IMR-90 (cell line): ENCODE measurements at places on chromosomes 4 and X.

- H3K4me1 ChIP-seq, result no peaks in the 10 kb centered on the region
- peak; percentile 1 for DNase-seq
- H3K4me3 ChIP-seq, result no peak overlapping the region
- H3K27ac ChIP-seq, result no peak overlapping the region
- peaks cover 12% of the 10 kb centered on the region for H3K27me3 ChIP-seq
- no peaks in the 10 kb centered on the region for H3K36me3 ChIP-seq
Observed at GRCh38 chrX:110803506-110803905, 7.9 kb upstream of the CHRDL1 start.

GRCh38 chr4:5719350-5720055, 8.5 kb downstream of the EVC start:
- peaks cover 23% of the 10 kb centered on the region for H3K36me3 ChIP-seq
- H3K27me3 ChIP-seq, result no peaks in the 10 kb centered on the region
- peaks cover 22% of the 10 kb centered on the region for H3K4me1 ChIP-seq
- H3K4me3 ChIP-seq, result no peak overlapping the region

DNA sequence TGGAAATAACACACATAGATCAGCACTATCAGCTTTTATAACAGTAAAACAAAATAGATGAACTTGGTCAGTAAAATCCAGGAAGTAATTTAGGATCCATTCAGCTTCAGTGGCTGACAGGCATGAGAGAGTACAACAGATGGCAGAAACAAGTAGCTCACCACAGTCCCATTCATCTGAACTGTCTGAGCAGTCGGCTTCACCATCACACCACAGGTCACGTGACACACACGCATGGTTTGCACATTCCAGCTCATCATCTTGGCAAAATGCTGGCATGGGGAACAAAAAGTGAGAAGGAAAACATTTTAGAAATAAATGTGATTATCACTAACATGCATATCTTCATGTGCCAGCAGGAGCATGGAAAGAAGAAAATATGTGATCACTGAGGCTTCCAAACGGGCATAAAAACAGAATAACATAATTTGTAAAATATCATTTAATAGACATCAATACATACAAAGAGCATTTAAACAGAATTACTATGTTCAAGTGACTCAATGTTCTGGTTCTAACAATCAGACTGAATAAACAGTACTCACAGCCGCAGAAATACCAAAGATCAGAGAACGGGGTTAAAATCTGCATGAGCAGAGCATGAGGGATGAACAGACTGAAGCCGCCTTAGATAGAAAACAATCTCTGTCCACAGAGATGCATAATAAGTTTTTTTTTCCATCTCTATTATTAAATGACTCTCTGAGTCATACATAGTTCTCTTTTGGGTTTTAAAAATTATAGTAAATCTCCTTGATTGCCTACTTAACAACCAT, 158.1 kb downstream of the ATP10D start:
- DNase-seq, result peak; percentile 55
- H3K4me1 ChIP-seq, result peaks cover 2% of the 10 kb centered on the region; the same call in 1 of the 2 replicates
- no peaks in the 10 kb centered on the region for H3K27me3 ChIP-seq
- H3K27ac ChIP-seq, result no peak overlapping the region
- H3K36me3 ChIP-seq, result no peaks in the 10 kb centered on the region
- no peak overlapping the region for H3K4me3 ChIP-seq

DNA sequence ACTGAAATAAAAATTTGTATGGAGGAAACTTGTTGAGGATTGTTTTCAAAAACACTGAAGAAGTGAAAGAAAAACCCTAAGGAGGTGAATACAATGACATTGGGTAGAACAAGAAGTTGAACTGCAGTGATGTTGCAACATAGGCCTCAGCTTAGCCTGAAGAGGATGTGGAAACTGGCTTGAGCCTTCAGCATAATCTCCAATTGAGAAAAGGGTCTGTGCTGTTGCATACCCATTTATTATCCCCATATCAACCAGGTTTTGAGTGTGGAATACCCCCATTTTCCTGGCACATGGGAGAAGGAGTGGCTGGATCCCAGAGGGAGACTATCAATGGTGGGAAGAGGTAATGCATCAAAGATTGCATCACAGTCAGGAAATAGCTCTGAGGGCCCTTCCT, 695.0 kb upstream of the HS3ST1 start:
- no peak overlapping the region for H3K27ac ChIP-seq
- no peaks in the 10 kb centered on the region for H3K27me3 ChIP-seq
- H3K4me1 ChIP-seq, result no peaks in the 10 kb centered on the region
- no peak for DNase-seq

DNA sequence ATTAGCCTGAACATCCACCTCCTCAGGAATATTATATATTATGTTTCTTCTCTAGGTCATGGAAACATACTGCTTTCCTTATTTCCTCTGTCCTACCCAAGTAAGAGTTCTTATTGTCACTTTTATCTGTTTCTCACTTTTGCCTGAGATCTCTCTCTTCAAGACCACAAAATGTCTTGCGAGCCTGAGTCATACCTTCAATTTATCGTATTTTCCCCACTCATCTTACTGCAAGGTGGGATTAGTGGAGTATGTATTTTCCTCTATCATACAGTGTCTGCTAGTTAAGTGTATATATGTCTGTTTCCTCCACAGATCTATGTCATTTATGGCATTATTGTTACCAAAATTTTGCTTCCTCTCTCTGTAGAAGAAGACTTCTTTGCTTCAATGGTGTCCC, 124.5 kb downstream of the EIF4E start:
- H3K4me3 ChIP-seq, result no peak overlapping the region
- no peak overlapping the region for H3K27ac ChIP-seq
- peaks cover 7% of the 10 kb centered on the region for H3K27me3 ChIP-seq
- DNase-seq, result no peak
- H3K4me1 ChIP-seq, result no peaks in the 10 kb centered on the region

GRCh38 chr4:133759428-133759827, 442.2 kb downstream of the PABPC4L start:
- DNase-seq, result no peak
- no peak overlapping the region for H3K27ac ChIP-seq
- H3K36me3 ChIP-seq, result no peaks in the 10 kb centered on the region
- H3K4me1 ChIP-seq, result no peaks in the 10 kb centered on the region

DNA sequence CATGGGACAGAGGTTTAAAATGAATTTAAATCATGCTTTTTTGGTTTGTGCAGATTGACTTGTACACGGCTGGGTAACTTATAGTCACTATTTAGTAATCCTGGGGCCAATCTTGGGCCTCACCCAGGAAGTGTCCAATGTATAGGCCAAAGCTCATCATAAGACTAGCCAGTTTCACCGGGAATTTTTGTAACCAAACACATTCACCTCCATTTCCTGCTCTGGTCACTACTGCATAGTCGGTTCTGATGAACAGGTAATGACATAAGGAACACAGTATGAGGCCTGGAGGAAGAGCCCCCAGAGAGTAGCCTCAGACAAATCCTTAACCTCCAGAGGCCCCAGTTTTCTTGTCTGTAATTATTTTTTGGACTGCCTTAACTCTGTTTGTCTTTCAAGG, 81.9 kb downstream of the HPRT1 start:
- H3K27me3 ChIP-seq, result no peaks in the 10 kb centered on the region
- H3K4me3 ChIP-seq, result no peak overlapping the region
- DNase-seq, result no peak
- peaks cover 13% of the 10 kb centered on the region for H3K4me1 ChIP-seq
- H3K36me3 ChIP-seq, result peaks cover 22% of the 10 kb centered on the region

GRCh38 chr4:45765521-45765920, 358.3 kb downstream of the GABRG1 start:
- H3K27me3 ChIP-seq, result no peaks in the 10 kb centered on the region
- H3K4me3 ChIP-seq, result no peak overlapping the region
- no peaks in the 10 kb centered on the region for H3K4me1 ChIP-seq
- DNase-seq, result no peak
